ENCODE measurements at places on chromosomes 6 and 20. TPM values are rescaled to one million over a fixed set of nuclear protein-coding genes. Genes with fewer than 3 reads are reported as not detected.

DNA sequence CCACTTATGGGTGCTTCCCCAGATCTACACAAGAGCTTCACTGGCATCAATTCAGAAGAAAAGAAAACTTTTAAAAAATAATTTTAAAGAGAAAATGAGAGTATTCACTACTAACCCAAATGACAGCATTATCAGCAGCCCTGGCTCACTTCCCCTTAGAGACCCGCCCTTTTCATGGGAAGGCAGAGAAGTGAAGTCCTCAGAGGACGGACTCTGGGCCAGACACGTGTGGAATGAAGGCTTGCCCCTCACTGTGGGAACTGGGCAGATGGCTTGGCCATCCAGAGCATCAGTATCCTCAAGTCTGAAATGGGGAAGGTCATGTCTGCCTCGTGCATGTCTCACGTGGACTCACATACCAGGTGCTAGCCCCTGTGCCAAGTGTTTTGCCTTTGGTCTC lies 63.5 kb downstream of the JAG1 start:
- no peak for DNase-seq

RAD21L1 gene
- not detected for total RNA-seq

JPH2 gene
- not detected for total RNA-seq

SPATS1 gene
- total RNA-seq: not detected

LHFPL5 gene
- not detected for total RNA-seq

DNA sequence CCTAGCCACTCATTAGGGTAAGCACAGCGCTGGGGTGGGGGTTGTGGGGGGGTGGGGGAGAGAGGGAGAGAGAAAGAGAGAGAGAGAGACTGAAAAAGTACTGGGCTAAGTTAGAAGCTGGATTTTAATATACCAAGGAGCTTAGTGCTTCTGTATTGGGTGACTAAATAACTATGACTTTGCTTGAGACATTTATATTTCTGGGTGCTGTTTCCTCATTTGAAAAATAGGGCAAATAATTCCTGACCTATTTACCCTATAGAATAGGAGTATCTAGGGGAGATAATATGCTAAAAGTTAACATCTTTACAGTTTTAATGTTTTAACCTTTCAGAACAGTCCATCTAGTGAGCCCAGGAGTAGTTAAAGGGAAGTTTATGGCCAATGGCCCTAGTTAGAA lies 7.7 kb downstream of the NKAIN2 start:
- DNase-seq: no peak

LPA gene
- total RNA-seq: not detected

- DNase-seq: no peak
Measured at GRCh38 chr20:6665161-6665560, 102.3 kb upstream of the BMP2 start.

ZBP1 gene
- total RNA-seq: 17.8 TPM

DNA sequence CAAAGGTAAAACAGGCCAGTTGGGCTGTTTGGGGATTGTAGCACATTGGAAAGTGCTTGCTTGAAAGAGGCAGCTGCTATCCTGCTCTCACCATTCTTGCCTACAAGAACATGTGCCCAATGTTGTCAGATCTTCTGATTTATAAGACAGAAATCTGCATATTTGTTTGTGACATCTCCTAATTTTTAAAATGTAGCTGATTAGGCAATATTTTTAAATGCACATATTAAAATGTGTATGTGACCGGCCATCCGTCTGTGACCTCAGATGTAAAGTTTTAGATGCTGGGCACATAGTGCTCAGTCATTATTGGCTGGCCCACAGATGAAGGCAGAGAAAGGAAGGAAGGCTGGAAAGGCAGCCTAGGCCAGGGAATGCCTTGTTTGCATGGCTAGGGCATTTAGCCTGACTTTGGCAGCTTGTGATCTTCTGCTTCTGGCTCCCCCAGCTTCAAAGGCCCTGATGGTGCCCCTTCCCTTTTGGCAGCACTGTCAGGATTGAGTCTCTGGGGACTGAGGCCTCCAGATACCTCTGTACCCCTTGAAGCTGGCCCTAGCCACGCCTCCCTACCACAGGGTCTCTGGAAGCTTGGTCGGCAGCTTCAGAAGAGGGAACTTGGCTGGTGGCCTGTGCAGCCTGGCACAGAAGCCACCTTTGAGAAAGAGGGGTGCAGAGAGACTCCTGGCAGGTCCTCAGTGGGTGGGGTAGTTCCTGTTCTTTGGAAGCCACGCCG lies 6.4 kb downstream of the SNPH start:
- DNase-seq: no peak

DNA sequence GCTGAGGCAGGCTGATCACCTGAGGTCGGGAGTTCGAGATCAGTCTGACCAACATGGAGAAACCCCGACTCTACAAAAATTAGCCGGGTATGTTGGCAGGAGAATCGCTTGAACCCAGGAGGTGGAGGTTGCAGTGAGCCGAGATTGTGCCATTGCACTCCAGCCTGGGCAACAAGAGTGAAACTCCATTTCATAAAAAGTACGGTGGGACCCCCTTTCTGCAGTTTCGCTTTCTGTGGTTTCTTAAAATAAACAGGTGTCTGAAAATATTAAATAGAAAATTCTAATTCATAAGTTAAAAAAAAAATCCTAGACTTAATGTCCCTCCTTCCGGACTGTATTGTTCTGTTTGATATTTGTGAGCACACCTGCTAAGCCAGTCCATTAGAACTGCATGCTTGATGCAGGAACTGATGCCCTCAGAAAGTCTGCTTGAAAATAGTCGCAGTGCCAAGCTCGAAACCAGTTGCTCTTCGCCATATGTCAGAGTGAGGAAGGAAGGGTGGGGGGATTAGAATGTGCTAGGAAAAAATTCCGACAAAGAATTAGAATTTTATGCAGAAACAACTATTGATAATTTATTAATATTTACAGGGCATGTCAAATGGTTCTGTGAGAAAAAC lies 85.9 kb downstream of the JARID2 start:
- no peak for DNase-seq

- no peak for DNase-seq
Measured at GRCh38 chr6:34964564-34964963, 75.5 kb downstream of the ANKS1A start.

- no peak for DNase-seq
Measured at GRCh38 chr20:25259358-25259757, 11.5 kb downstream of the PYGB start.

AVP gene
- total RNA-seq: not detected

GRCh38 chr20:35145141-35145564 lies 2.0 kb downstream of the EDEM2 start:
- no peak for DNase-seq

RAMACL gene
- total RNA-seq: 2.3 TPM

DNA sequence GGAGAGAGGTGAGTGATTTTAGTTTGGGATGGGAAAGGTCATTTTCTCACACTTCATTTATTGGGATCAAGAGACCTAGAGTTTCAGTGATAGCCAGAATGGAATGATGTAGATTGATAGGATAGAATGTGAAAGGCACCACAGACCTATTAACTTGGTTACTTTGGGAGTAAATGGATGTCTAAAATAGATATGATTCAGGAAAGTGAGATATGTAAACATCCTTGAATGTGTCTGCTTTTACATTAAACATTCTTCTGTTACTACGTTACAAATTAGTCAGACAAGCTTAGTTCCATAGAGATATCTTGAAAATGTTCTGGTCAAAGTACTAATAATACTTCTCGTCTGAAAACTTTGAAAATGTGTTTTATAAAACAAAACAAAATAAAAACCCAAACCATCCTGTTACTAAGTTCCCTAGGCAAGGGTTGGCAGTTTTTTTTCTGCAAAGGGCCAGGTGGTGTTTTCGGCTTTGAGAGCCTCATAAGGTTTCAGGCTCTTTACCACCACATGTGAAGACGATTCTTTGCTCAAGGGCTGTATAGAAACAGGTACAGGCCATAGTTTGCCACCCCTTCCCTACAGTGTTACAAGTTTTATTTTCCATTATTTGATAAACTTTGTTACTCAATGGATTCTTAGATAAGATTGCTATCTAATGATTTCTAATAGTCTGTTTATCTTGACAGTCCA lies 3.4 kb downstream of the CYB5R4 start:
- no peak for DNase-seq

GRCh38 chr6:5398530-5398929 lies 137.2 kb downstream of the FARS2 start:
- no peak for DNase-seq

DNA sequence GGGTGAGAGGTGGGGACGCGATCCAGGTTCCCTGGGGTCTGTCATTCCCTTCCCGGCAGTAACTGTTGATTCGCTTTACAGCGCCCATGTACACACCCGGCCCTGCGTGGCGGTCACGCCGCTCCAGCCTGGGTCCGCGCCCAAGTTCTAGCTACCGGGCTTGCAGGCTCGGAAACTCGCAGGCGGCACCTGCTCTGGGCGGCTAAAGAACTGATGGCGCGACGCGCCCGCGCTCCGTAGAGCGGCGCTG lies 1.4 kb upstream of the POU3F2 start:
- no peak for DNase-seq

DNA sequence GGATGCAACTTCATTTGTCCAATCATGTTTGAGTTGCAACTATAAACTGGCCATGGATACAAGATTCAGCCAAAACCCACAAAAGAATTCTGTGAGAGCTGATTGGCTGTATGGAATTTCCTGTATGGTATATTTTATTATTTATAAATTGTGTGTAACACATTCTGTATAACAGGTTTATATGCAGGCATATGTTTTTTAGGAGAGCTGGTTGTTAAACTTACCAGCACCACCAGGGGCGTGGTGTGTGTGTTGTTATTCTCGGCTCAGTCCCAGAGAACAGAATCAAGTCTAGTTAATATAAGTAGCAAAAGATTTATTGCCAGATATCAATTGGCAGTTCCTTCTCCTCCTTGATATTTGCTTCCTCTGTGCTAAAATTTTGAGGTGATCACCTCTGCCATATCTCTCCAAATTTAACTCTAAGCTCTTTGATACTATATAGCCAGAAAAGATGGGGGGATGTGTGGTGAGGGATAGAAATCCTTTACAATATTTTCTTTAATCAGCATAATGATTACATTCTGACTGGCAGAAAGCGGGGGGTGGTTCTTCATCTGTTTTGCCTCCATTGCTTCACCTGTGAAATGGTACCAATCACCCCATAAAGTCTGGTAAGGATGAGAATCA lies 22.9 kb downstream of the CNBD2 start:
- no peak for DNase-seq

DNA sequence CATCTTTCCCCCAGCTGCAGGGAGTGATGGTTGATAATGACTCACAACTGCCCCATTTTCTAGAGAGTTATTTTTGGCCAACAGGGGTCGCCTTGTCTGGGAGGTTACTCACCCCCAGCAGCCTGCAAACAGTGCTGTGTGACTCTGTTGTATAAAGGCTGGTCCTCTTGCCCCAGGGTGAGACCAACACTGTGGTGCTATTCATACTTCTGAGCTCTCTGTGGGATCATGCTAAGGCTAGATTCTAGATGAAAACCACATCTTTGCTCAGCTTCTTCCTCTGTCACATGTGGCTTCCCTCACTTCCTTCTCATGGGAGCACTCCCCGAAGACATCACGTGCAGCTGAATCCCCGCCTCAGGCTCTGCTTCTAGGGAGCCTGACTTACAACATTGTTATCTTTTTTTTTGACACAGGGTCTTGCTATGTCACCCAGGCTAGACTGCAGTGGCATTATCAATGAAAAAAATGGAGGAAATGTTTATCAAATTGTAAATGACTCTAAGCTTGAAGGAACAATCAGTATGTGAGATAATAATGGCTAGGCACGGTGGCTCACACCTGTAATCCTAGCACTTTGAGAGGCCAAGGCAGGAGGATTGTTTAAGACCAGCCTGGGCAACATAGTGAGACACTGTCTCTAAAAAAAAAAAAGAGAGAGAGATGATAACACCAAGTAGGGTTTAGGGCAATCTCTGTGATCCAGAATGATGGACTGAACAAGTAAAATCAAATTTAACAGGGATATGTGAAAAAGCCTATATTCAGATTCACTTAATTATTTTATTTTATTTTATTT lies 55.7 kb upstream of the SLC23A2 start:
- DNase-seq: peak; percentile 20

- DNase-seq: no peak
Measured at GRCh38 chr6:117136702-117137101, 128.7 kb upstream of the VGLL2 start.

DNA sequence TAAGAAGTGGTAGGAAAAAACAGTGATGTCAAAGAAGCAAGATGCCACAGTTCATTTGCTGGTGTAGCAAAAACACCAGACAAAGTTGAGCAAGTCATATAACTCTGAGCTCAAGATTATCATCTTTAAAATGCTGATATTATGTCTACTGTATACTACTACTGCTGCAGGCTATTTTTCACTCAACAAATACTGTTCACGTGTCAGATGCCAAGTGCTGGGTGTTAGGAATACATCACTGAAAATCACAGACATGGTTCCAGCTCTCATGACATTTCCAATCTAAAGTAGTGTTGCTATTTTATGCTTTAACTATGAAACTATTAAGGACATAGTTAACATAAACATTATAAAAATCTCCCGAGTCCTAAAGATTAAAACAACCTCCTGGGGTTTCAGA lies 163.0 kb downstream of the NKAIN2 start:
- no peak for DNase-seq

TAP1 gene
- total RNA-seq: 148 TPM

- DNase-seq: no peak
Measured at GRCh38 chr20:61956396-61957342, 109.0 kb downstream of the TAF4 start.

DNA sequence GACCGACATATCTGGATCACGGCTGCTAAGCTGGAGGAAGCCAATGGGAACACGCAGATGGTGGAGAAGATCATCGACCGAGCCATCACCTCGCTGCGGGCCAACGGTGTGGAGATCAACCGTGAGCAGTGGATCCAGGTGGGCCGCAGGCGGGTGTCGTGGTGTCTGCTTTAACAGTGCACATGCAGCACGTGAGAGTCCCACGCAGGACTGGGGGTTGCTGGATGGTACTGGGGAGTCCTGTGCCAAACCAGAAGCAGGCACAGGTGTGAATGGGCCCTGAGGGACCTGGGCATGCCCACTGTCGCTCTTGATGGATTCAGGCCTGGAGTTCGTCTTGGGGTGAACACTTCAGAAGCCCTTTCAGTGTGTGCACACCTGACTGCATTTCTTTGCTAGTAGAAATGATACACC lies 24.6 kb upstream of the C20orf204 start:
- DNase-seq: no peak

Data from activated B cell treated with CpG ODN at 0.5 μM for 24 hours (primary cell).